ENCODE measurements at places on chromosomes 5 and 9.

DNA sequence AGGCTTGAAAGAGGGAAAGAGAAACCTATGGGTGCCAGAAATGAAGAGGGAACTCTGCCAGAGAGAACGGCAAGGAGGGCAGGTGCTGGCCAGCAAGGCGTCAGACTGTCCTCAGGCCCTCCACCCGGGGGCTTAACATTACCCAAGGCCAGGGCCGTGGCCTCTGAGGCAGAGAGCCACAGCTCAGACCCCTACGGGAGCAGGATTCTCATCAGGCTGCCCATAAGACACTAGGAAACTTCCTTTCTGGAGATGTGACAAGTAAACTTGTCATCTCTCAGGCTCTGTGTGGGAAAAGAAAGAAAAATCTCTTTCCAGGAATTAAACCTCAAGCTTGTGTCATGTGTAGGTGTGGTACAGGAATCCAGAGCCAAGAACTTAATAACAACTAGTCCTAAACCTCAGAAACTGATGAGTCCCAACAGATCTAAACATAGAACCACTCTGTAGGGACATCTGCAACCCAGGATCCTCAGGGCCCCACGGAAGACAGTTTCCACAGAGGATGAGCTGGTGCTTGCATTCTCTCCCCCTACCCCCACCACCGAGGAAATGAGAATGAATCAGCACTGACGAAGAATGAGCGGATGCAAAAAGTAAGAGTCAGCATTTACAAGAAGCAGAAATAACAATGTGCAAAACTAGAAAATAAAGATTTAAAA is 74.3 kb downstream of the DCP2 start:
- no peak for DNase-seq

GRCh38 chr5:58275516-58275915 is 184.4 kb downstream of the PLK2 start:
- no peak for DNase-seq

- DNase-seq, result no peak
These were observed 451 bp downstream of the LPAR1 start for GRCh38 chr9:111037708-111038330.

DNA sequence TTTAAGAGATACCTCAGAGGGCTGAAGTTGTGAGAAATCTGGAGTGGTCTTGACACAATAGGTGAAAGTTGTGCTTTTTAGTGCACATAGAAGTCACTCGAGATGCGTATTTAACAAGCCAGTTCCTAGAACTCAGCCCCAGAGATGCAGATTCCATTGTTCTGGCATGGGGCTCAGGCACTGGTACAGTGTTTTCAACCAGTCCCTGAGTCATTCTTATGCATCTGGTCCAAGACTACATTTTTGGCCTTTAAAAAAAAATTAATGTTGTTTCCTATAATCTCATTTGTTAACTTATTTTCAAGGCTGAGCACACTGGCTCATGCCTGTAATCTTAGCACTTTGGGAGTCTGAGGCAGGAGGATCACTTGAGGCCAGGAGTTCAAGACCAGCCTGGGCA is 29.6 kb downstream of the PTTG1 start:
- DNase-seq, result no peak

GRCh38 chr9:79572608-79573411 is 1.0 kb downstream of the TLE4 start:
- peak; percentile 49 for DNase-seq

Measured in midbrain (tissue), 1 donor.